ENCODE measurements at places on chromosomes 4 and X.

DNA sequence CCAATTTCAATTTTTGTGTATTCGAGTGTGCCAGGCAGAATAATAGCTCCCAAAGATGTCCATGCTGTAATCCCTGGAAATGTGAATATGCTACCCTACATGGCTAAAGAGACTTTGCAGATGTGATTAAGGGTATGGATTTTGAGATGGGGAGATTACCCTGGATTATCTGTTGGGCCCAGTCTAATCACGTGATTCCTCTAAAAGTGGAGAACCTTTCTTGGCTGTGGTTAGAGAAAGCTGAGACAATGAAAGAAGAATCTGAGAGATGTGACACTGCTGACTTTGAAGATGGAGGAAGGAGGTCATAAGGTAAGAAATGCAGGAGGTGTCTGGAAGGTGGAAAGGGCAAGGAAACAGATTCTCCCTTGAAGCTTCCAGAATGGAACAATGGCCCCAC lies 503.5 kb upstream of the PITX2 start:
- H3K36me3 ChIP-seq, result no peaks in the 10 kb centered on the region
- H3K27me3 ChIP-seq, result no peaks in the 10 kb centered on the region
- no peaks in the 10 kb centered on the region for H3K4me1 ChIP-seq
- H3K27ac ChIP-seq, result no peak overlapping the region

GRCh38 chrX:73965833-73966232 lies 338.1 kb upstream of the ZCCHC13 start:
- DNase-seq, result no peak
- no peak overlapping the region for H3K4me3 ChIP-seq
- H3K27me3 ChIP-seq, result no peaks in the 10 kb centered on the region

DNA sequence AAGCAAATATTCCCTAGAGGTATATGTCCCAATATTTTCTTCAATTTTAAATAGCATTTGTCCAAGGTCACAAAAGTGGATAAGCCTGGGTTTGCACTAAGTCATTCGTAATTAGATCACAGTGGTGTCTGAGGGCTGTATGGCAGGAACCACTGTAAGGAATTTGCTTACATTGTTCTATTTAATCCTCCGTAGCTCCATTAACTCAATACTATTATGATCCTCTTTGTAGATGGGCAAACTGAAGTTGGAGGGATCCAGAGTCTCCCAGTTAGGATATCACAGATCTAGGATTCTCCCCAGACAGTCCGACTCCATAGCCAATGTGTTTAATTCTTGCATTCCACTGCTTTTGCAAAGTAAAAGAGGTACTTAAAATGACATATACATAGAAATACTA lies 242.7 kb upstream of the DCAF8L1 start:
- H3K27me3 ChIP-seq, result no peaks in the 10 kb centered on the region
- no peak overlapping the region for H3K27ac ChIP-seq
- no peak overlapping the region for H3K4me3 ChIP-seq
- H3K4me1 ChIP-seq, result no peaks in the 10 kb centered on the region

GRCh38 chrX:68827848-68828624 lies 785 bp upstream of the EFNB1 start:
- no peaks in the 10 kb centered on the region for H3K27me3 ChIP-seq
- H3K4me1 ChIP-seq, result peaks cover 8% of the 10 kb centered on the region
- no peaks in the 10 kb centered on the region for H3K36me3 ChIP-seq
- peak overlapping the region; percentile 51 for H3K27ac ChIP-seq
- H3K4me3 ChIP-seq, result peak overlapping the region; percentile 29
- peak; percentile 82 for DNase-seq

GRCh38 chr4:149911354-149911753 lies 95.7 kb upstream of the IQCM start:
- no peaks in the 10 kb centered on the region for H3K36me3 ChIP-seq
- DNase-seq, result no peak
- no peaks in the 10 kb centered on the region for H3K27me3 ChIP-seq
- H3K4me3 ChIP-seq, result no peak overlapping the region
- H3K4me1 ChIP-seq, result no peaks in the 10 kb centered on the region

DNA sequence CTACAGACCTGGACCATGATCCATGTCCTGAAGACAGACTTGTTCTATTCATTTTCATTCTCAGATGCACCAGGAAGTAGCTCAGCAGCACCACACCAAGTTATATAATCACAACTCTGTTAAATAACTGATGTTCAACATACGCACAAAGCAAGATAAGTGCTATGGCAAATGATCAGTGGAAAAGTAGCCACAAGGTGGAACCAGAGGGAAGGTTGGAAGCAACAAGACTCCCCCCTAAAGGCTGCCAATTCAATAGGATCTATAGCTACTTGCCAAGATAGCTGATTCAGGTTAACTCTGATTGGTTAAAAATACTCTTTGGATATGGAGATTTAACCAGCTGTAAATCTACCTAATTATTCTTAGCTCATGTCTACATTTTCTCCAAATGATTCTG lies 23.7 kb upstream of the FAM47B start:
- DNase-seq, result no peak
- H3K27ac ChIP-seq, result no peak overlapping the region
- H3K27me3 ChIP-seq, result peaks cover 2% of the 10 kb centered on the region

DNA sequence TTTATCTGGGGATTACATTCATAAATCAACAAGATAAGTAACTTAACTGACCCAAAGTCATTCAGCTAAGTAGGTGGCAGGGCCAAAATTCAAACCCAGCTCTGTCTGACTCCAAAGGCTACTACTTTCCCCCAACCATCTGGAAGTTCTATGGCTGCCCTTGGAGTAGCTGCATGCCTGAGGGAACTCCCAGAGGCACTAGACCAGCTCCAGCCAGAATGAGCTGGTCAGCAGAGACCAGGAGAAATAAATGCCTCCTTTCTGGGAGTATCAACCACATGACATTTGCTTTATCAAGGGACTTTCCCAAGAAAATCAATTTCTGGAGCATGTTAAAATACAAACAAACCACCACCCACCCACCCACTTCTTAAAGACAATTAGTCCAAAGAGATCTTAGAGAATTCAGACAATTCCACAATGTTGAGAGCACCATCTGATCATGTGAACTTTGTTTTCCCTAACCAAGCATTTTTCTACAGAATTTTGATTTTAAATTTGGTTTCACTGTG lies 180.5 kb downstream of the EFHC2 start:
- DNase-seq, result no peak
- no peak overlapping the region for H3K4me3 ChIP-seq
- H3K27ac ChIP-seq, result no peak overlapping the region
- no peaks in the 10 kb centered on the region for H3K4me1 ChIP-seq
- no peaks in the 10 kb centered on the region for H3K27me3 ChIP-seq

DNA sequence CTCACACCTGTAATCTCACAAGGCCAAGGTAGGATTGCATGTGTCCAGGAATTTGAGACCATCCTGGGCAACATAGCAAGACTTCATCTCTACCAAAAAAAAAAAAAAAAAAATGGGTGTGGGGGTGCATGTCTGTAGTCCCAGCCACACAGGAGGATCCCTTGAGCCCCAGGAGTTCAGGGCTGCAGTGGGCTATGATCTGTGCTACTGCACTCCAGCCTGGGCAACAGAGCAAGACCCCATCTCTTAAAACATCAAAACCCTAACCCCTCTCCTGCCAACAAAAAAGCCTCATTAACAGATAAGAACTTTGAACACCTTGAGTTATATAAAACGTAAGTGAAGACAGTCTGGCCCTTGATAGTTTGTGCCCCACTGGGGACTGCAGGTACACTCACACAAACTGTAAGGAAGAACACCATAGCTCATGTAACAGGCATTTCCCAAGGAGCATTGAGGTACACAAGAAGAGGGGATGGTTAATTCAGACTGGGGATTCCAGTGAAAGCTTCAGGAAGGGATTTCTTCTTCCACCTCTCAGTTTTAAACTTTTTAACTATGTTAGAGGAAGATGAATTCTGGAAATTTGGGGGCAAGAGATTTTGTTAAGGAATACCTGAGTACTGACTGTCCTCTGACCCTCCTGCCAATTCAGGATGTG lies 34.7 kb downstream of the RBPJ start:
- no peaks in the 10 kb centered on the region for H3K36me3 ChIP-seq
- DNase-seq, result no peak
- peaks cover 4% of the 10 kb centered on the region for H3K4me1 ChIP-seq
- H3K27ac ChIP-seq, result no peak overlapping the region

GRCh38 chrX:40644176-40644575 lies 3.2 kb downstream of the CXorf38 start:
- H3K4me3 ChIP-seq, result no peak overlapping the region
- H3K36me3 ChIP-seq, result no peaks in the 10 kb centered on the region
- no peak for DNase-seq
- no peak overlapping the region for H3K27ac ChIP-seq
- H3K4me1 ChIP-seq, result peaks cover 27% of the 10 kb centered on the region
- H3K27me3 ChIP-seq, result no peaks in the 10 kb centered on the region

DNA sequence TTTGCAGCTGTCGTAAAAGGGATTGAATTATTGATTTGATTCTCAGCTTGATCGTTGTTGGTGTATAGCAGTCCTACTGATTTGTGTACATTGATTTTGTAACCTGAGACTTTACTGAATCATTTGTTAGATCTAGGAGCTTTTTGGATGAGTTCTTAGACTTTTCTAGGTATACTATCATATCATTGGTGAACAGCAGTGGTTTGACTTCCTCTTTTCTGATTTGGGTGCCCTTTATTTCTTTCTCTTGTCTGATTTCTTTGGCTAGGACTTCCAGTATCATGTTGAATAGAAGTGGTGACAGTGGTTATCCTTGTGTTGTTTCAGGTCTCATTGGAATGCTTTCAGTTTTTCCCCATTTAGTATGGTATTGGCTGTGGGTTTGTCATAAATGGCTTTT lies 8.4 kb downstream of the APOOL start:
- no peak for DNase-seq
- H3K36me3 ChIP-seq, result no peaks in the 10 kb centered on the region
- no peak overlapping the region for H3K4me3 ChIP-seq
- no peaks in the 10 kb centered on the region for H3K27me3 ChIP-seq

DNA sequence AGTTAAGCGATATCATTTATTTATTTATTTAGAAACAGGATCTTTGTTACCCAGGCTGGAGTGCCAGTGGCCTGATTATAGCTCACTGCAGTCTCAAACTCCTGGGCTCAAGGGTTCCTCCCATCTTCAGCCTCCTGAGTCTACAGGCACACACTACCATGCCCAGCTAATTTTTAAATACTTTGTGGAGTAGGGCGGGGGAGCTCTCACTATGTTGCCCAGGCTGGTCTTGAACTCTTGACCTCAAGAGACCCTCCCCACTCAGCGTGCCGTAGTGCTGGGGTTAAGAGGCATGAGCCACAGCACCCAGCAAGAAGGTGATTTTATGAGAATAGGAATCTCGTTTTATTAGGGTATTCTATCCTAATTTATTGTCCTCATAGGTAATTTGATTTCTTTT lies 3.9 kb upstream of the UFSP2 start:
- no peak overlapping the region for H3K4me3 ChIP-seq
- H3K4me1 ChIP-seq, result peaks cover 4% of the 10 kb centered on the region
- DNase-seq, result no peak

DNA sequence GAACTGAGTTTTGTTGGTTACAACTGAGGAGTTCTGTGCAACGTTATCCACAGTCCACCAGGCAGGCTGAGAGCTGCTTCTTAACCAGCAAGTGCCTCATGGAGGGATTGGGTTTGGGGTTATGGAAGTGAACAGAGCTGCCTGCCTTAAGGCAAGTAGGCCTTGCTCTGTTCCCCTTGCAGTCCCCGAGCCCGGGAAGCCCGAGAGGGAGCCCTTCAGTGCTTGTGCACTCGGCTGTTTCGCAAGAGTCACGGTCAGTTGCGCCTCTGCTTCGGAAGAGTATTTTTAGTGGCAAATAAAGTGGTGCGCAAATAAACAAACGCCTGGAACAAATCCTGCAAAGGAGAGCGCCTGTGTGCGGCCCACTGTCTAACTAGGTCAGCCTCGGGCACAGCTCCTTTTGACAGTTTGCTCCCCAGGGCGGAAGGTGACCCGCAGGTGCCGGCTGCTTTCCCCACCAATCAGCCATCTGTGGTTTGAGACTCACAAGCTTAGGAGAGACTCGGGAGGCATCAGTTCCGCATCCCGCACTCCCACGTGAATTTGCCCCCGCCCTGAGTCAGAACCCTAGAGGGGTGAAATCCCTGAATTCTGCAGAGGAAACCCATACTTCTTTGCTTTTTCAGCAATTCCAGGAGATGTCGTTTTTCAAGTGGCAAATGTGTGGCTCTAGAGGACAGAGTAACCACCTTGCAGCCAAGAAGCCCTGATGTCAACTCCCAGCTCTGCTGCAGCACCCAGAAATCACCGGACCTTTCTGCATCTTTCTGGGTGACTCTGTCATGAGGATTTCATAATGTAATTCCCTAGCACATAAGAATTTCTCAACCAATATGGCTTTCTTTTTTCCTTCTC lies 56.8 kb downstream of the LGI2 start:
- H3K4me3 ChIP-seq, result no peak overlapping the region
- no peaks in the 10 kb centered on the region for H3K27me3 ChIP-seq
- H3K27ac ChIP-seq, result peak overlapping the region; percentile 37

GRCh38 chrX:110146521-110146920 lies 143.6 kb downstream of the TMEM164 start:
- DNase-seq, result no peak
- no peaks in the 10 kb centered on the region for H3K36me3 ChIP-seq
- no peaks in the 10 kb centered on the region for H3K4me1 ChIP-seq

- H3K27ac ChIP-seq, result no peak overlapping the region
- H3K27me3 ChIP-seq, result no peaks in the 10 kb centered on the region
- no peaks in the 10 kb centered on the region for H3K36me3 ChIP-seq
- no peak overlapping the region for H3K4me3 ChIP-seq
Measured at GRCh38 chr4:180398564-180398963, 1844.6 kb upstream of the TENM3 start.

GRCh38 chr4:186740822-186741221 lies 17.2 kb upstream of the FAT1 start:
- H3K27ac ChIP-seq, result no peak overlapping the region
- no peaks in the 10 kb centered on the region for H3K27me3 ChIP-seq
- no peaks in the 10 kb centered on the region for H3K4me1 ChIP-seq
- H3K36me3 ChIP-seq, result no peaks in the 10 kb centered on the region
- H3K4me3 ChIP-seq, result no peak overlapping the region
- DNase-seq, result no peak

DNA sequence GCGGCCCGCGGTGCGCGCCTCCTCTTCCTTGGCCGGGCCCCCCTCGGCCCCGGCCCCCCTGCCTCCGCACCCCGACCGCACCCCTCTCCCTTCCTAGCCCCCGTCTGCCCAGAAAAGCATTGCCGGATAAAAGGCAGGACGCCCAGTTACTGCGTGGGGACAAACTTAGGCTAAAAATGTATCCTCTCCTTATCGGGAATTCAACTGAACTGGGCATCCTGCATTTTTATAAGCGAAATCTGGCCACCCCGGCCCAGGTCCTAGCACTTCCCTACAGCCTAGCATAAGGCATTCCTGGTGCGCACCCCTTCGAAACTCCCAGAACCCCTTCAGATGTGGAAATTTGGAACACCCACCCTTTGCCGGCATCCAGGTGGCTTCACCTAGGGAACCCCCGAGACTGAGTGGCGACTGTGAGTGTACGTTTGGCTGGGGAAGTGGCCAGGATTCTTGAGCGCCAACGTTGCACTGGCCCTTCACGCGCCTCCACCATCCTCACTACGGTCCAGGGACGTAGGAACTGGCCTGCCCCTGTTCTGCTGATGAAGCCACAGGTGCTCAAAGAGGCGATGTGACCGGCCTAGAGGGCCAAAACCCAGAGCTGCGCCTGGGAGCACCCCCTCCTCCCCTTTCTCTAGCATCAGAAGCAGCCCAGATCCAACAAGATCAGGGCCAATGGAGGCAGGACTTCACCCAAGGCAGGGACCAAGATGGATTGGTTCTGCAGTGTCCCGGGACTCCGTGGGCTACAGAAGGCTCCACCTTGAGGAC lies 5.7 kb upstream of the RNF4 start:
- H3K27me3 ChIP-seq, result no peaks in the 10 kb centered on the region
- H3K4me3 ChIP-seq, result peak overlapping the region; percentile 64
- peaks cover 8% of the 10 kb centered on the region for H3K4me1 ChIP-seq
- H3K36me3 ChIP-seq, result no peaks in the 10 kb centered on the region
- DNase-seq, result no peak

All from liver (tissue), 10 donors.